ENCODE measurements at places on chromosomes 4 and X.

GRCh38 chrX:38811515-38812243 lies 10.4 kb downstream of the MID1IP1 start:
- DNase-seq = no peak

DNA sequence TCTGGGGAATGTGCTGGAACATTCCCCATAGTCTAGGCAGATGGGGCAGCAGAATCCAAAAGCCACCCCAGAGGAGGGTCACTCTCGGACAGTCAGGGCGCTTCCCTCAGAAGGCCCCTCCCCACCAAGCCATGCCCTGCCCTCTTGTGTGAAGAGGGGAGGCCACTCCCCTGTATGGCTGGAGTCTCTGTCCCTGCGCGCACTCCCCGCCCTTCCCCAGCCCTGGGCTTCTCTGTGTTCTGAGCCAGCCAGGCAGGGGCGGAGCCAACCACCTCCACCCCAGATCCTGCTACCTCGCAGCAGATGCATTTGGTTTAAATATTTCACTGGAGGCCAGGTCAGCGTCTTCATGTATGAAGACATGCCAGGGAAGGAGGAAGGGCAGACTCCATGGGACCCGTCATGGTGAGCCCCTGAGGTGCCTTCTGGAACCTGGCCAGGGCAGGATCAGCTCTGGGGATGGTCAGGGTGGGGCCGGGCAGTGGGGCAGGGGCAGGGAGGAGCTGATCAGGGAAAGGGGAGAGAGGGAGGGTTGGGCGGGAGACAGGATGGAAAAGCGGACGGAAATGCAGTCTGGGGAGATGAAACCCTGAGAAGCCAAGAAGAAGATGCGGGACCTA lies 107.3 kb downstream of the ADRA2C start:
- DNase-seq = peak; percentile 87

- no peak for DNase-seq
Observed at GRCh38 chrX:72216973-72217372, 21.9 kb downstream of the ERCC6L start.

GRCh38 chr4:133149364-133149695 lies 236 bp downstream of the PCDH10 start:
- DNase-seq = no peak

DNA sequence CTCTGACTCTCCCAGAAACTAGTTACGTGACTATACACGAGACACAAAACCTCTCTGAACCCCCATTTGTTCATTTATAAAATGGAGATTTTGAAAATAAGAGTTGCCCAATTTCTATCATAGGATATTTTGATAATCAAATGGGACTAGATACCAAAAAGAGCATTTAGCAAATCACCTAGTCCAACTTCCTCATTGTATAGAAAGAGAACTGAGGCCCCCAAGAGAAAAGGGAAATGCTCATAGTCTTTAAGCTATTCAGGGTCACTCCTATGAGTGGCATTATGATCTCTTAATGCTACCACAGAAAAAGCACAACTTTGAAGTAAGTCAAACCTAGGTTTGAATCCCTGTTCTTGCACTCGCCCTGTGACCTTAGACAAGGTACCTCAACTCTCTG lies 62.7 kb downstream of the BMP15 start:
- DNase-seq = no peak

GRCh38 chrX:16807976-16808542 lies 21.8 kb downstream of the TXLNG start:
- DNase-seq = no peak

DNA sequence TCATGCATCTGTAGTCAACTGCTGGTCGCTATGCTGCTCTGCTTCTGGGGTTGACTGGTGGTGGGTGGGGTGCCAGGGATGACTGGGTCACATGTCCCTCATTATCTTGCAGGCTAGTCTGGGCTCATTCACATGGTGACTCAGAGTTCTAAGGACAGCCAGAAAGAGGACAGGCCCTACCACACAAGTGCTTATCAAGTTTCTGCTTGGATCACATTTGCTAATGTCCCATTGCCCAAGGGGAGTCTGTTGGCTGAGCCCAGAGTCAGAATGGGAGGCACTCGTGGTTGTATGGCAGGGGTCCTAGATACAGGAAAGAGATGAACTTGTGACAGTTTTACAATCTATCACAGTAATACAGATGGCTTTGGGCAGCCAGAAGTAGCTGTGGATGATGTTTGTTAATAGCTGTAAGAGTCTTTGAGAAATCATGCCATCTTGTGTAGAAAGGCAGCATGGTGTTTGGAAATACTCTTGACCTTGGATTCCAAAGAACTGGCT lies 221.3 kb downstream of the GPAT3 start:
- DNase-seq = no peak

- no peak for DNase-seq
Observed at GRCh38 chr4:12703036-12703435, 781.1 kb downstream of the RAB28 start.

DNA sequence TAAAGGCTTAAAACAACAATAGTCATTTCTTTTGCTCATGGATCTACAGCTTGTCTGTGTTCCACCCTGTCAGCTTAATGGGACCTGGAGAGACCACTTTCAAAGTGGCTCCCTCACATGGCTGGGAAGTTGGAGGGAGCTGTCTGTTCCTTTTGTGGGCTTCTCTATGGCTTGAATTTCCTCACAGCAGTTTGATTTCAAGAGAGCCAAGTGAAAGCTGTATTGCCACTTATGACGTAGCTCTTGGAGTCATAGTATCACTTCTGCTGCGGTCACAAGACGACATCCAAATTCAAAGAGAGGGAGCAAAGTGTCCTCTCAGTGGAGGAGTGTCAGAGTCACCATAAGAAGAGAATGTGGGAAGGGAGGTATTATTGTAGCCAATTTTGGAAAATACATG lies 22.7 kb upstream of the ACSL1 start:
- DNase-seq = no peak

- DNase-seq = peak; percentile 67
Observed at GRCh38 chrX:70998411-70999027, 67.6 kb upstream of the SLC7A3 start.

GRCh38 chr4:38383646-38384121 lies 280.3 kb upstream of the KLF3 start:
- no peak for DNase-seq

DNA sequence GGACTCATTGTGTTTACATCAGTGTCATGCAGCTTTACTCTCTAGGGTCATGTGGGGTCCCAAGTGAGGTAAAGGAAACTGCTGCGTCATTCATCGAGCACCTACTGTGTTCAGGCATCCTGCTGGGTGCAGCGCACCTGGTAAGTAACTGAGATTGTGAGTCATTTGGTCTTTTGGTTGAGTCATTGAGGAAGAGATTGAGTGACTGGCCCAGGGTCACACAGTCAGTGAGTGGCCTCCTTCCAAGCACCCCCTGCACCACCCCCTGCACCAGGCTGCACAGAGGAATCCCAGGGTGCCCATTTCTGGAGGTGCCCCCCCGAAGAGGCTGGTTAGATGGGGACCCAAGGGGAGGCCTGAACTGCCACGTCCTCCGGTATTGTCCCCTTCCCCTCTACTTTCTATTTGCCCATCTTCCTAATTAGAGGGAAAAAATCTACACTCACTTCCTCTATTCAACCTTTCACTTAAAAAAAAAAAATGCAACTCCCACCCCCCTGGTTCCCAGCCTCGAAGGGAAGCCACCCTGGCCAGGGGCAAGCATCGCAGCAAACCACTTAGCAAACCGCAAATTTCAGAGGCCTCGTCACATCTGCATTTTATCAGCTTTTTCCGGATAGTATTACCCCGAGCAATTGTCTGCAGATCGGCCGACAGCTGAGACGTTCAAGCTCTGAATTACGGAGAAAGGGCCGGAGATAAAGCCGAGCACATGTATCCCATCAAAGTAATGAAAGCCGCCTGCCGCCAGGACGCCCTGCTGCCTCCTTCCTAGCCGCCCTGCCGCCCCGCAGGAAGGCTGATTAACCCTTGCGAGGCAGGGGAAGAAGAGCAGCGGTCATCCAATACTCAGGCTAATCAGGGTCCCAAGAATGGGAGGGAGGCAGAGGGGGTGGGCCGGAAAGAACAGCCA lies 96.3 kb upstream of the MSX1 start:
- peak; percentile 91 for DNase-seq

- DNase-seq = no peak
Observed at GRCh38 chr4:99090481-99091215, 2.1 kb upstream of the ADH5 start.

- DNase-seq = peak; percentile 79
Observed at GRCh38 chrX:46376246-46376885, 168.9 kb downstream of the ZNF674 start.

GRCh38 chr4:110475881-110476818 lies at the start of gene ENPEP:
ENPEP (plus strand) TSS chr4:110476155; CDS start chr4:110476415, 260 bp downstream.
- DNase-seq = peak; percentile 79

- no peak for DNase-seq
Observed at GRCh38 chr4:158625544-158625943, 46.1 kb downstream of the C4orf46 start.

GRCh38 chr4:40418430-40419230 lies 83.5 kb downstream of the CHRNA9 start:
- DNase-seq = no peak

DNA sequence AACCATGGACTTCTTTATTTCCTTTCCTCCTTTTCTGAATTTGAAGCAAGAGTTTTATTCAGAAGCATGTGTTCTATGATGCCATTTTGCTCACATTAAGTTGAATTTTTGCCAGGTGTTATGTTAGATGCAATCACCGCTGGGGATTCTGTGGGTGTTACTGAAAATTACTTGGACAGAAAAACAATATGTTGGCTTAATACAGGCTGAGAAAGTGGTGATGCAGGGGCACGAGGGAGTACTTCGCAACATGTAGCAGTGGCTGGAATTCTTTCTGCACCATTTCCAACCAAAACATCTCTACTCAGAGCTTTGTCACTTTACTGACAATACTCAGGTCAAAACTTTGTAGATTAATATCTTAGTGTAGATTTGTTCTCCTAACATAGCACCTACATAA lies 109.2 kb upstream of the PCDH18 start:
- DNase-seq = no peak

- no peak for DNase-seq
Observed at GRCh38 chrX:137286423-137286822, 252.6 kb upstream of the GPR101 start.

DNA sequence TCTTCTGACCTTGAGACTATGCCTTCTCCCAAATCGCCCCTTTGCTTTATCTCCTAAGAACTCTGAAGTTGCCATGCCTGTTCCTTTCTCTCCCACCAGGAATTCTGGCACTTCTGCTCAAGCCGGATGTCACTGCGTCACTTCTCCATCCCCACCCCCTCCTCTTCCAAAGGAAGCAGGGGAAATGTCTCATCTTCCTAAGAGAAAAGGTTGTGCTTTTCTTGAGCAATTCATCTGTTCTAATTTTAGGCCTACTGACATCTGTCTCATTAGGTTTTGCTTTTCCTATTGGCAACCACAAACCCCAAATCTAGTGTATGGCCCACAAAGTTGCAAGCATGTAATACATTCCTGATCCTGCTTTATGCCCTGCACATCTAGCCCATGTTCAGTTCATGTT lies 163.1 kb upstream of the PLAC1 start:
- DNase-seq = peak; percentile 65

DNA sequence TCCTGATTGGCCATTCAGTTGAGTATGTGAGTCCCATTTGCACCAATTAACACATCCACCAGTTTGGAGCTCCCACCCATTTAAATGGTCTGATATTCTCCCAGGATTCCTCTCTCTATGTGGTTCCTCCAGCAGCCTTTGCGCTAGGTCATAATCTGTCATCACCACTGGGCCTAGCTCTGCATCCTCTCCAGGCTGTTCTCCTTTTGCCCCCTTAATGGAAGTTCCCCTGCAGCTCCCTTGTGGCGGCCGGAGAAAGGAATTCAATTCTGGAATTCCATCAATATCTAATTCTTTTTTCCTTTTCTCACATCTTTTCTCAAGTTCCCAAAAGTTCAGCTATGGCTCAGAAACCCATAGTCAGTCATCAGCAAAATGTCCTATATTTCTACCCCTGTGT lies 2184.4 kb upstream of the AGA start:
- DNase-seq = peak; percentile 65

DNA sequence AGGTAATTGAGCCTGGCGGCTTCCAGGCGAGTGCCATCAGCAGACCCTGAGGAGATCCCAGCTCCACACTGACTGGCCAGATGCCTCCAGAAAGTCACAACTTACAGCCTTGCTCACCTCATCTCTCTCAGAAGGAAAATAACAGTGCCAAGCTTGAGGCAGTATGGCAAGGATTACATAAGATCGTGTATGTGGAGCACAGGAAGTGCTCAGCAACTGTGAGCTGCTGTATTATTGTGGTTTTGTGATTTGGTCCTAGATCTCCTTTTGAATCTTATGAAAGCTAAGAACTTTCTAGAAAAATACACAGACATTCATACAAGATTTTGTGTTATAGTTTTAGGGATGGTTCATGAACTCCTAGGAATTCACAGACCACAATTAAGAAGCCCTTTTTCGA lies 14.0 kb downstream of the RASL11B start:
- no peak for DNase-seq

DNA sequence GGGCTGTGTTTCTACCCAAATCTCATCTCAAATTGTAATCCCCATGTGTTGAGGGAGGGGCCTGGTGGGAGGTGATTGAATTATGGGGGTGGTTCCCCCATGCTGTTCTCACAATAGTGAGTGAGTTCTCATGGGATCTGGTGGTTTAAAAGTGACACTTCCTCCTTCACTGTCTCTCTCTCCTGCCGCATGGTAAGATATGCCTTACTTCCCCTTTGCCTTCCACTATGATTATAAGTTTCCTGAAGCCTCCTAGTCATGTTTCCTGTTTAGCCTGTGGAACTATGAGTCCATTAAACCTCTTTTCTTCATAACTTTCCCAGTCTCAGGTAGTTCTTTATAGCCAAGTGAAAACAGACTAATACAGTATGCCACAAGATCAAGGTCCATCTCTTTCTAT lies 70.0 kb upstream of the MSX1 start:
- no peak for DNase-seq

DNA sequence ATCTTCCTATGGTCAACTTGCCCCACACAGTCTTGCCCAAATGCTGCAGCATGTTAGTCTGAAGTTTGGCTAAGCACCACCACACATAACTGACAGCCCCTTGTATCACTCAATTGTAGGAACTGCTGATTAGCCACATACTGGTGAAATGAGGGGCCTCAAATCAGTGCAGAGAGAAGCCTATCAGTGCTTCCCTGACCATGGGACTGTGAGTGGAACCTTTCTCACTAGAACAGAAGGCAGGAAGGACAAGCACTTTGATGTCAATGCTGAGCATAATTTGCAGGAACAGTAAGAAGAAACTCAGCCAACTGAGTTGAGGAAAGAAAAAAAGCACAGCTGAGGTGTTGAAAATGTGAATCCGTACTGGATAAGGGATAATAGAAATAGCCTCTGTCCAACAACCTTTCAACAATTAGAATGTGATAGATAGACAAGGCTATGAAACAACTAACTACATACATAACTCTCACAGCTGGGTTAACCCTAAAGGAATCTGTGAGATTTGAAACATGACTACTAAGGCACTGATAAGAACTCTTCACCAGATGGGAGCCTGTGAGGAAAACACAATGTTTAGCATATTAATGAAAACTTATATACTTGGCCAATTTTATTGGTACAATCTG lies 136.6 kb upstream of the SH3RF1 start:
- DNase-seq = peak; percentile 46

All from endodermal cell (in vitro differentiated cells).